ENCODE measurements at places on chromosomes 13 and 19.
A peak's percentile ranks its signal among the peaks of the same experiment; 100 is the strongest.

GRCh38 chr19:2266183-2266993, 10.2 kb upstream of the JSRP1 start:
- peak; percentile 32 for DNase-seq

DNA sequence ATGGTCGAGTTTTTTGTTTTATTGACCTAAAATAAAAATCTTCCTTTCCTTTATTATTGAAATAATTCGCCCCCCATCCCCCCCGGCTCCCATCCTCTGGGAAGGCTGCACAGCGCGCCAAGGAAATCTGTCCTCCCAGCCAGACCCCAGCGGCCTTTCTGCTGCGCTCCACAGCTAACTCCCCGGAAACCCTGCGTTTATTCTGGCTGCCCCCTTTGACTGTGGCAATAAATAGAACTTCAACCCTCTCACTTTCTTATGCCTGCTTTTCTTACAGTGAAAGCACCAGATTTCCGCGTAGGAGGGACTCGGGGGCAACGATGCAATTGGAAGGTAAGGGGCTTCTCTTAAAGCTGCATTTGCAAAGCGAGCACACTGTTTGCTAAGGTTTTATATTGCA, 9.7 kb upstream of the C19orf12 start:
- no peak for DNase-seq

DNA sequence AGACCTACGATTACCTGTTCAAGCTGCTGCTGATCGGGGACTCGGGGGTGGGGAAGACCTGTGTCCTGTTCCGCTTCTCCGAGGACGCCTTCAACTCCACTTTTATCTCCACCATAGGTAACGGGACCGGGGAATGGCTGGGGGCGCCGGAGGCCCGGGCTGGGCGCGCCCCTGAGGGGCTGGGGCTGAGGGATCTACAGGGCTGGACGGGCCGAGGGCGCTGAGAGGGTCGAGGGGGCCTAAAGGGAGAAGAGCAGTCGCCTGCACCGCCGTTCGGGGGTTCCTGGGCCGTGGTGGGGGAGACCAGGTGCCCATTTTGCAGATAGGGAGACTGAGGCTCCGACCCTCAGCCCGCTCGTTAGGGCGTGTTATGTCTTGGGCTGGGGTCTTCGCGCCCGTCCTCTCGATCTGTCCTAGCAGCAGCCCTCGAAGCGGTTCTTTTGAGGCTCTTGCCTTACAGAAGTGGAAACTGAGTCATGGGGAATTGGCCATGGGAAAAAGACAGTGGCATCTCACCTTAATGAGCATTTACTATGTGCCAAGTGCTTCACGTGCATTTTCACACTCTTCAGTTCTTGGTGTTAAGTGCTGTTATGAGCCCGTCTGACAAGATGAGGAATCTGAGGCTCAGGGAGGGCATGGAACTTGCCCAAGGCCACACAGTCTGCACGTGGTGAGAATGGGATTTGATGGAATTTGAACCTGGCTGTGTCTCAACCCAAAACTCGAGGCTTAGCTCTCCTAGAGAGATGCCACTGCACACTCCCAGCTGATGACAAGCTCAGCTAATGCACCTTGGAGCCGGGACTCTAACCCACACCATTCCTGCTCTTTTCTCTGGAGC, 442 bp downstream of the RAB8A start:
- DNase-seq: no peak

DNA sequence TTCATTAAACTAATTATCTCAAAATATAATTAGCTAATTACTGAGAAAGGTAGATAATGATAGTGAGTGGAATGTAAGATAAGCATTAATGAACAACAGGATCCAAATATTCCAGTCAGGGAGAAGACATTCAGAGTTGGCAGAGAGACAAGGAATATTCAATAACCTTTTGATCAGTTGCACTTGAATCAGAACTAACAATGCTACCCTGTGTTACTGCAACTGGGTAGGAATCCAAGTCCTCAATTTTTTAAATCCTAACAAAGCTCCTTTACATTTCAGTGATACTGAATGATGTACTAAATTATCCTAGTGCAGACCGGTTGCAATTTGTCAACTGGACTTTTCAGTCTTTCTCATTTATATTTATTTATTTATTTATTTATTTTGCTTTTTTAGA, 107.1 kb upstream of the MIR17HG start:
- DNase-seq: no peak

DNA sequence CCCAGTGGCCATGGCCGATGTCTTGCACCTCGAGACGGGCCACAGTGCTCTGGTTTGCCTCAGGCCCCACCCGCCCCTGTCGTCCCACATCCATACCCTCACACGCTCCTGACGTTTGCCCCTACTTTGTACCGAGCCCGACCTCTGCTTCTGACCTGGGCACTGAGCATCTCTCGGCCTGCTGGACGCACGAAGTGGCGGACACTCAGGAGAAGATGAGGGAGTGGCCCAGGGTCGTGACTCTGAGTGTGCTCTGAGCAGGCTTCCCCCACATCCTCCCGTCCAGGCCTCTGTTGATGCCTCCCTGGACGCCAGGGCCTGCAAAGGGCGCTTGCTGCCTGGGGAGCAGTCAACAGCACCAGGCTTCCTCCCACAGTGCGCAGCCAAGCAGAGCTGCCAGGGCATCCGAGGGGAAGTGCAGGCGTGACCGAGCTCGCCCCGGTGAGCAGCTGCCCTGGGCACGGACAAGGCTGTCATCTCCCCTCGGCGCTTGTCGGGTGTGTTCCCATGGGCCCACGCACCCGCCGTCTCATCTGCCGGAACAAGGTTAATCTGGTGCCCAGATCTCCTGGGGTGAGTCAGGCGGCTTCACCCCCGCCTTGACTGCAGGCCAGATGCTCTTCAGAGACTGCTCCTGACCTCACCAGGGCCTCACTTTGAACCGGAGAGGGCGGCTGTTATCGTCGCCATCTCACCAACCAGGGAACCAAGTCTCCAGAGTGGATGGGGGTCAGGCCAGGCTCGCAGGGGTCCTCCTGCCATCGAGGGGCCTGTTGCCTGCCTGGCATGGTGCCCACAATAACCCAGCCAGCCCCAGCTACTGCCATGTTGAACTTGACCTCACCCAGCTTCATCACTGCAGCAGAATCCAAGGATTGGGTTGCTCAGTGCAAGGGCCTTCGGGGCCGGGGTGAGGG, 27.2 kb downstream of the COMP start:
- DNase-seq: no peak

DNA sequence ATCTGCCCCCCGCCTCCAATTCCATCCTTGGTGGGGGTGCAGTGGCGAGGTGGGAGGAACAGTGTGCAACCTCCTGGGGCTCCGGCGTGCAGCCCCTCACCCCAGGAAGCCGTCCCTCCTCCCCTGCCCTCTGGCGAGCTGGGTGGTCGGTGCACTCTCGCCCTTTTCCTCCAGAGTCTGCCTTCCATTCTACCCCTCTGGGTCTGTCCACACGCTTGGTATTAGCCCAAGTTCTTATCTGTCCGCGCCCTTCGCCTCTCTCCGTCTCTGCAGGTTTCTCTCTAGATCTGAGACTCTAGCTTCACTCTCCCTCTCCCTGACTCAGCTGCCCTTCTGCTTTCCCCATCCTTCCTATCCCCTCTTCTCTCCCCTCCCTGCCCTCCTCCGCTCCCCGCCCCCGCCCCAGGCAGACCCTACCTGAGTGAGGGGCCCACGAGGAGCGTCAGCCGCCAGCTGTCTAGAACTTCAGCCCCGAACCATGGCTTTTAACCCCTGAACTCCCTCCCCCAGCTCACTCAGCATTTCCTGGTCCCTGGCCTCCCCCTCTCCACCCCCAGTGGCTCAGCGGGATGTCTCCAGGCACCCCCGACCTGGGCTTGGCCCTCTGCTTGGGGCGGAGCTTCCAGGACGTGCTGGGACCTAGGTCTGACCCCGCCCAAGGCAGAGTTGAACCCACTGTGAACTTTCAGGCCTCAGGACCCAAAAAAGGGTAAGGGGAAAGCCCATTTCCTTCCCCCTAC, 499 bp upstream of the KLK13 start:
- DNase-seq: no peak

- no peak for DNase-seq
These were observed 1994.2 kb upstream of the PCDH20 start for GRCh38 chr13:63409791-63410351.

DNA sequence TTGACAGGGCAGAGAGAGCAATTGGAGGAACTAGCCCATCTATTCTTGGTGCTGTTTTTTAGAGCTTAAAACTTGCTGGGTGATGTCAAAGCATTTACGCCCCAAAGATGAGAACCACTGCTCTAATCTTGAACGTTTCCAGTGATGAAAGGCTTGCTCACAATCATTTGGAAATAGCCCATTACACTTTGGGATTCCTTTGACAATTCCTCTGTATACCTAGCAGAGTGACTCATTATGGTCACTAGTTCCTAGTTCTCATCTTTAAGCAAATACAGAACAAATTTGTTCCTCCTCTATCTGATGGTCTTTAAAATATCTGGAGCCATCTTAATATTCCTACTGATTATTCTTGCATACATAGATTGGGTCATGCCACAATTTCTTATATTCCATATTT, 112.3 kb downstream of the GPC6 start:
- no peak for DNase-seq

DNA sequence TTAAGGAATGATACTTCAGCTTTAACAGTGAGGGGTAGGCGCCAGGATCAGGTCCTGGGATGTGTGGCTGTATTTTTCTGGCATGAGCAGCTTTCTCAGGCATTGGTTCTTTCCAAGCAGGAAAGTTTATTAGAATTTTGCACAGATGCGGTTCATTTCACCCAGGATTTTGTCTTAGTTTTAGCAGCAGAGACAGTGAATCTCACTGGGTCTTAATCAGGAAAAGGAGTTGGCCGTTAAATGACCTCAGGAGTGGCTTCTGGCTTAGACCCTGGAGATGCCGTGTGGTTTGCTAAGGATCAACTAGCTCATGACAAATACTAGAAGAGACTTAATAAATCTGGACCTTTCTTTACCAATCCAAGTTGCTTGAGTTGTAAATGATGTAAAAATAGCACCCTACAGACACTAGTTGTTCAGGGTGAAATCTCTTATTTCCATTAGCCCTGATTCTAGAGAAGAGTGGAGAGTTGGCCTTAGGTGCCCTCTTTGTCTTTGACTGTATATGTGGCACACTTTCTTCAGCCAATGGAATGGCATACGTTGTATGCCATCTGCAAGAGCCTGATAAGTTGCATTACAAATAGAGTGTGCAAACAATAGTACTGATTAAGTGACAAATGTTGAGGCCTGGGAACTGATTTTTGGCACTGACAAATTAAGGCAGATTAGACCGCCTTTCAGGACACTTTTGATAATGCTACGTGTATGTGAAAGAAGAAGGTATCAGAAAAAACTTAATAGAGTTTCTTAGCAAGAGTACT, 34.0 kb downstream of the LRCH1 start:
- no peak for DNase-seq

DNA sequence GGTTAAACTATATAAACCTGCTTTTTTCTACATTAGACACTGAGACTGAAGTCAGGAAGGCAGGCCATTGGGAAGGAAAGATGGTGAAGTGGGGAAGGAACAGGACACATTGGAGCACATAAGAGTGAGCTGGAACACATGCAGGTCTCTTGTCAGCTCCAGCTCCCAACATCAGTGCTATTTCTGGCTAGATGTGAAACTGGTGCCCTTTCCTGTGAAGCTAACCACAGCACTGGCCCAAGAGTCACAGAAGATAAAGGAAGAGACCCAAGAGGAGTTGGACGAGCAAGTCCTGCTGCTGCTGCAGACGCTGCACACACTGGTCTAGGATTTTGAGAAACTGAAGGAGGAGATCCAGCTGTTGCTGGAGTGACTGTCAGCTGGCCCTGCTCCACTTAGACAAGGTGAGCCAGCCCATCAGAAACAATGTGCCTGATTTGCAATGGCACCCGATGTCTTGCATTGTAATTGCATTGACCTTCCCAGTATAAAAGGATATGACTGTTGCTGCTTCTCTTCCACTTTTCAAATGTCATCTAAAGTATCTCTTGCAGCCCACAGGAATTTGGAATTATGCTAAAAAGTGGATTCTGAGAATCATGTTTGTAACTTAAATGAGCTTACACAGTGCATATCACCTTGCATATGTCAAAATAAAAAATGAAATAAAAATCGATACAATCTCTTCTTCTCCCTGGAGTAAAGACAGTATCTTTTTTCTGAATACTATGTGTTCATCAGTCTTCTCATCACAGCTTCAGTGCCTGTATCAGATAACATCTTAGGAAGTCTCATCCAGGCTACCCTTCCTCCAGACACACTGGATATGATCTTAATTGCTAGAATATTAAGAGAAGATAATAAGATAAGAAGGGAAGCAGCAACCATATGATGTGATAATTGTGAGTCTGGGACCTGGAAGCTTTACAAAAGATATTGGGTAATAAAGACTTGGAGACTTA, 230.7 kb upstream of the SPRY2 start:
- no peak for DNase-seq

DNA sequence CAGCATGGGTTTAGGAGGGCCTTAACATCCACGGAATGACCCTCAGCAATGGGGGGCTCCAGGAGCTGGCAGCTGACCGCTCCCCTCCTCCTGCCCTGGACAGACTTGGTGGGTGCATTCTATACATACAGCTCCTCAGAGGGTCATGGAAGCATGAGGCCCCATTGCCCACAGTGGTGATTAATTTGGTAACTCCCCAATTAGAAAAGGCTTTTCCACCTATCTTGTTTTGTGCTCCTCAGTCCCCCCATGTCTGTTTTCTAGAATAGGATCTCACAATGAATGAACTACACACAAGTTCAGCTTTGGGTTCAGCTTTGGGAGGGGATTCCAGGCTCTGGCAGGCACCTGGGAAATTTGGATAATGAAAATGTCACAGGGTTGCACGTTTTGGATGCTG, 707.8 kb downstream of the UQCRFS1 start:
- no peak for DNase-seq

DNA sequence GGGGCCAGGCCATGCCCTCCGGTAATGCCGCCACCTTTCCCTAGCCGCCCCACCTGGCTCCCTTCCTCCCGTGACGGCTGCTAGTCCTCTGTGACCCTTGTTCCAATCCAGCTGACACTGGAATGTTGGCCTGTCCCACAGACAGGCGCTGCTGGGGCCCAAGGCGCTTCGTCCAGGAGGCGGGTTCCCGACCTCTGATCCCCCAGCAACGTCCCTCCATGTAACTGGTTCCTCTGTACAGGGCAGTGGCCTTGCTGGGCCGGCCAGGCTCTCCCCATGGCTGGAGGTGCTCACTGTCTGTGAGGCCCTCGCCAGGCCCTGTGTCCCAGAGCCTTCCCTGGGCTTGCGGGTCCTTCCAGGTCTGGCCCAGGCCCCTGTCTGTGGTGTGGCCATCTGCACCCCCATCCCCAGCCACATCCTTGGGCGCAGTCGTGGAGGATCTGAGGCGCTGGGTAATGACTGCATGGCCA, 6.8 kb upstream of the GRIN3B start:
- no peak for DNase-seq
